ENCODE measurements at places on chromosomes 13 and 19. TPM values are rescaled to one million over a fixed set of nuclear protein-coding genes. Genes with fewer than 3 reads are reported as not detected.

DNA sequence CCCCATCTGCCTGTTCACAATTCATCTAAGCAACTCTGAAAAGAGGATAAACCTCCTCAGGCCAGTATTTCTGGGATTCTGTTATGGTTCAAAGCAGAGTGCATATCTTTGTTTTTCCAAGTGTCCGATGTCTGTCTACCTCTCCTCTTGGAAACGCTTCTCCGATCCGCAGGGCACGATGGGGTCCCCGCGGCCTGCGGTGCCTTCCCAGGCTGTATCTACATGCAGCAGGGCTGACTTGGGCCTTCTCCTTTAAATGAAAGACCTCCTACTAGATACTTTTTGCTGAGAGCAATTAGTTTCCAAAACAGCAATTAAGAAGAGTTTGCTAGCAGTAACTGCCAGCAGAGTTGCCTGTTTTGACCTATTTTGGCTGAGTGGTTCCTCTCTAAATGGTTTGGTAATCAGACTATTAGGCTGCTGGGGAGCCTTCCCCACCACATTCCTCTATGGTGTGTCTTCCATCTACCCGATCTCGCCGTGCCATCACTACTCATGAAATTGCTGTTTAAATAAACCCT, 23.5 kb downstream of the COL4A2 start:
- DNase-seq, result no peak

DNA sequence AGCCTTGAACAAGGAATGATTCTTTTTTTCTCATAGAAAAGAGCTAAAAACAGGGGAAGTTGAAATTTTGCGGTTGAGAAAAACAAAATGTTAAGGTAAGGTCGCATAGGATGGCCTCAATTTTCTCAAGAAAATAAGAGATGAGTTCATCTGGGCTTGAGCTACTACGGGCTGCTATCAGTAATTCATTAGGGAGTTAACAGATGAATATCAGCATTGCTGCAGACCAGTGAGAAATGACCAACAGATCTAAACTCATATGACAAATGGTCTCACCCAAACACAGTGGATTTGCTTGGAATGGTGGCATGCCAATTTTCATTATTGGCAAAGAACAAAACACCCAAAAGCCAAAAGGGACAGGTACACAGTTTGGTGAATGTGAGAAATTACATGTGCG, 56.6 kb downstream of the GPC6 start:
- DNase-seq, result no peak

GRCh38 chr19:44627631-44628030, 14.3 kb downstream of the IGSF23 start:
- DNase-seq, result no peak

GPALPP1 gene
- 10.7 TPM for total RNA-seq
